Activated CD4-positive, alpha-beta T cell treated with anti-CD3 and anti-CD28 coated beads, Interleukin-2, amount 50 U/mL, for 4 hours (primary cell): ENCODE measurements at places on chromosomes 4 and X.

DNA sequence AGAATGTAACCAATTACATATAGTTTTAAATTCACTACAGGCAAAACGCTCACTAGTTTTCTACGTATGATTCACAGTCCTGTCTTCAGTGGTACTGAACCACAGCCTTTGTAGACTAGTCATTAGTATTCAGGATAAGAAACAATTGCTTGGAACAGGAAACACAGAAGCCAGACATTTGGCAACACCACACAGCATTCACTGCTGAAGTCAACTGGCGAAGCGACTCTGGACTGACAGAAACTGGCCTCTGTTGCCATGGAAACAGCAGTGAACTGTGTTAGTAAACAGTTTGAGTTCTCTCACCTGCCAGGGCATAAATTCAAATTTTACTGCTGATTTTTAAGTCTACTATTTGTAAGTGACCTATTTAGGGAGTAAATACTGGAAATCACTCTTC lies 57.6 kb downstream of the MAPK10 start:
- DNase-seq: no peak

DNA sequence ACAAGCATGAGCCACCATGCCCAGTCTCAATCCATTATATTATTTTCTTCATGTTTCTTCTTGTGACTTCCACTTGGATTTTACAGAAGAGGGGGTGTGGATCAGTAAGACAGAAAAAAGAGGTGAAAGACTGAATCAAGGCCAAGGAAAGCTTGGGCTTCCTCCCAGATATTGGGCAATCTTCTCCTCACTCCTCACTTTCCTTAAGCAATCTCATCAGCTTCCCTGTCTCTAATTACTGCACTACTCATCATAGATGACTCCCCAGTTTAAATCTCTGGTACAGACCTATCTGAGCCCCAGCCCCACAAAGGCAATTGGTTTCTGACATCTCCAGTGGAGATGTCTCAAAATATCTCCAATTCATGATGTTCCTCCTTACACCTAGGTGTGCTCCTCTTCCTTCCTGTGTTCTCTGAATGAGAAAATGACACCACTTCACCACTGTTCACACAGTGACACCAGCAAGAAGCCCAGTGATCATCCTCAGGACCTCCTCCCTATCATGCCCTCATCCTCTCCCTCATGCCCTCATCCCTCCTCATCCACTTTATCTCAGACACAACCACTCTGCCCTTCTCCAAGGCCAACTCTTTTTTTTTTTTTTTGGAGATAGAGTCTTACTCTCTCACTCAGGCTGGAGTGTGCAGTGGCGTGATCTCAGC lies 44.8 kb upstream of the HERC6 start:
- no peak for DNase-seq

GRCh38 chr4:55258152-55258865 lies 87.7 kb upstream of the SRD5A3 start:
- no peak for DNase-seq

DNA sequence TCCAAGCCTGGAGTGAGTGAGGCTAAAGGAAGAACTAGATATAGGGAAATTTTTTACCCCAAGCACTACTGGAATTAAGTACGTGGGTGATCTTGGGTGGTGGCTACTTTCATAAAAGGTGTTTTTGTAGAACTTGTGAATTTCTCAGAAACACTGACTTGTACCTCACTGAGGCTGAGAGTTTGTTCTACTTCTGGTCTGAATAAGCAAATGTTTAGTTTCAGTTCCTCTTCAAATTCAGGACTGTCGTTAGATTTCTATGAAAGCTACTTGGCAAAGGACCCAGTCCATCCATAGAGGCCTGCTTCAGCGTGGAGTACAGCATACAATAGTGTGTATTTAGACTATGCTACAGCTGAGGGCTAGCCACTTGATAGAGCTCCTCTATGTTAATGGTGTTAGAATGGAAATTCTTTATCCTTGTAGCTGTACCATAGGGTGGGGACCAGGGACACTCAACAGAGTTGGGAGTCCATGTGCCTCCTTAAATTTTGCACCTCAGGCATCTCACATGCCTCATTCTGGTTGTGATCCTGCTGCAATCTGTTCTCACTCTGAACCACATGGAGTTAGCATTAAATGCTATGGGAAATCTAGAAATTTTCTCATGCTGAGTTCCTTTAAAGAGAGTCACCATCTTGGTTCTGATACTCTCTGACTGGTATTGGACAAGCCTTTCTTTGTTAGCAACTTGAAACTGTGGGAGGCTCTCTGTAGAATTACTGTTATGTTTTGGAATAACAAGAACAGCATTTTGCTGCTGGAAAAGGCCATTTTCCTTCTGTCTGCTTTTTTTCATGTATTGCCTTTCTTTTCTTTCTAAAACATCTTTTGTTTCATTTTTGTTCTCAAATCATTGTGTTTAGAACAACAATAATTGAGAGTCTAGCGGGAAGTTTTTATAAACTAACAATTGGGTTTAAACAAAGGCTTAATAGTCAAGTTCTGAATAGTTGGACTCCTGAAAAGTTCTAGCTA lies 86.8 kb downstream of the PDGFRA start:
- DNase-seq: no peak

DNA sequence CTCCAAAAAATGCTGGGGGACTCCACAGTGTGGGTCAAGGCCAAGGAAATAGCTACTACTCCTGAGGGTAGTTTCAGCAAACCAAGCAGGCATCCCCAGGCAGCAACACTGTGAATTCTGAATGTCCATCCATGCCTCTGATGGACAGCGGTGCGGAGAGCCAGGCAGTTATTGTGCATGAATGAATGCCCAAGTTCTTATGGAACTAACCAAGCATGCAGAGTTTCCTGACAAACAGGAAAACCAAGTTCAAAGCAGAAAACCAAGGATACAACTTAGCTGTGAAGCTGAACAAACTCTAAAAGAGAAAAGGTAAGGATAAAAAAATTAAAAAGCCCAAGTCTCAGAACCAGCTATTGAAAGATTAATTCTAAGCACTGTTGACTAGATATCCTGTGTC lies 642.6 kb upstream of the HS3ST1 start:
- no peak for DNase-seq
